ENCODE measurements at places on chromosomes 13 and 19.

- DNase-seq = no peak
Observed at GRCh38 chr13:53343361-53343744, 314.7 kb downstream of the OLFM4 start.

- no peak for DNase-seq
Observed at GRCh38 chr13:43044720-43045301, 21.4 kb downstream of the DNAJC15 start.

GRCh38 chr13:31011901-31012654, 79.6 kb downstream of the TEX26 start:
- no peak for DNase-seq

- no peak for DNase-seq
Observed at GRCh38 chr13:22240716-22241115, 569.8 kb downstream of the FGF9 start.

- no peak for DNase-seq
Observed at GRCh38 chr19:12750851-12751250, 740 bp upstream of the BEST2 start.

Measured in brain pericyte (primary cell).